ENCODE measurements at places on chromosomes 2 and 18.
A peak's percentile ranks its signal among the peaks of the same experiment; 100 is the strongest.

GRCh38 chr2:19860022-19860421, 41.8 kb downstream of the TTC32 start:
- no peak for DNase-seq

DNA sequence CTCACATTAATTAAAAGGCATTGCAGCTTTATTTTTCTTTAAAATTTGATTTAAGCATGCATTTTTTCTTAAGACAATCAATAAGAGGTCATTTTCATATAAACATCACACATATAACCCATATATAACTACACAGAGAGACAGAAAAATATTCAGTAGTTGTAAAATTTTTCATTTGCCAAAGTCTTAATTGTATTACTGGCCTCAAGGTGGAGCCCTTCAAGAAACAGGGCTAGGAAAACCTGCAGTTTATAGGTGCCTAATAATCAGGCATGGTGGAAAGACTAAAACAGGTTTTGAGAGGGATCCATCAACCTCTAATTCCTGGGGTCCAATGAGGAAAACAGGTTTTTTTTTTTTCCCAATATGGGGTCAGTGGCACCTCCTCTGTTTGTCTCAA, 71.3 kb upstream of the ZNF804A start:
- no peak for DNase-seq

DNA sequence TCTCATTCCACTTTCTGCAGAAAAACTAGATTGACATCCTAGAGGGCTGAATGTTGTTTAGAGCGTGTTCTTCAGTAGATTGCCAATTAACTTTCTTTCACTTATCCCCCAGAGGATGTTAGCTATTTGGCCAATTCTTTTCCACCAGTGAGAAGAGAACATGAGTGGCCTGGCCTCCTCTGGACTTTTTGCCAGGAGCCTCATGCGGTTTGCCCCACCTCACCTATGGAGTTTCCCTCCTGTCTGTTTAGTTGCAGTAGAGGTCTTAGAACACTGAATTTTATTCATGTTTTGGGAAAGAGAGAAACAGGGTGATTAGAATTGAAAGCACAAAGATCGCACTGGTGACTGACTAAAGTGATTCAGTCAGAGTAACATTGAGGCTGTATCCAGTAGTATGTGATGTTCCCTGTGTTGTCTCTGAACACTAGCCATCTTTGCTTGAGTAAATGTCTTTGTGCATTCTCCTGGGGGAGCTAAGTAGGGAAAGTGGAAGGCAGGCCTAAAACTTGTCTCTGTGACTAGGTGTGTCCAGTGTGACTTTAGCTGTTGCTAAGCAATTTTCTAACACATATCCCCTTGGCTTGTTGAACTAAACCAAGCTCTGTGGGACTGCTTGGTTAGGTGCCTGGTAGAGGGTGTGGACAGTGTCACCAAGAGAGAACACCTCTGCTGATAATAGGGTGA, 34.0 kb downstream of the UGP2 start:
- DNase-seq = no peak

DNA sequence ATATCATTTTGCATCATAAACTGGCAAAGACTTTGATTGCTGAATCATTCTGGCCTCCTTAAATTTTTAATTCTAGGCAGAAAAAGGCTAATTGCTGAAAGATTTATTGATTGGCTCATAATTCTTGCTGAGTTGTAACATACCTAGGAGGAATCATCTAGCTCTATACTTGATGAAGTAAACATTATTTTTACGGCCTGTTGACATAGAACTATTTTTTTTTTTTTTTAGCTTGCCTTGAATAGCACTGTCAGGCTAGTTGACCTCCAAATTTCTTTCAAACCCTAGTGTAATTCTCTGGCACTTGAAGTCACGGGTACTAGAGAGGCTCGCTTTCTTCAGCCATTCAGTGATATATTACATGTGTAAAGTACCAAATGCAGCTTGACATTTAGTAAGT, 2.8 kb downstream of the SERPINB12 start:
- DNase-seq = no peak

- DNase-seq = no peak
These were observed 232.8 kb downstream of the GRB14 start for GRCh38 chr2:164388511-164388910.

DNA sequence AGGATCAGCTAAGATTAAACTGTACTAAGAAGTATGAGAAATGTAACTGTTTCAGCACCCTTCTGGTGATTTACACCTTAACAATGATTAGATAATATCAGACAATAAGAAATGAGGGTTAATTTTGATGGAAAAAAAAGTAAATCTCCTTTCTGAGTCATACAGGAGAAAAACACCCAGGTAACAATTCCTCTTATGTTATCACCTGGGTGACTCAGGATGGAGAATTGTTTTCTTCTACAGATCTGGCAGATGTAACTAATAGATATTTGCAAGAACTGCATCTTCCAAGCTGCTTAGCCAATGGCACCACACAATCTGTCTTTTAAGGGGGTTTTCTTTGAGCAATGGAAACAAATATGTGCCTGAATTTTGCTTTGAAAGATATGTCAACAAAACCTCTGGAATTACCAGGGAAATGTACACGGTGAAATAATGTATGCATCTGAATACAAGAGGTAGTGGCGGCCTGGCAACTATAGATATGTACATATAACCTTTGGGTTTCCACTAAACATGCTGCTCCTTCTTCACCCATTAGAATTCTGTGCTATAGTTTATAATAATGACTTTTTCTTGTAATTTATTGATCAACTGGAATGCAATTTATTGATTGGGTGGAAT, 407.9 kb downstream of the CPS1 start:
- DNase-seq = no peak

- no peak for DNase-seq
These were observed 9.1 kb upstream of the STK39 start for GRCh38 chr2:168256448-168256847.

GRCh38 chr2:240166191-240166590, 25.7 kb upstream of the OTOS start:
- no peak for DNase-seq

DNA sequence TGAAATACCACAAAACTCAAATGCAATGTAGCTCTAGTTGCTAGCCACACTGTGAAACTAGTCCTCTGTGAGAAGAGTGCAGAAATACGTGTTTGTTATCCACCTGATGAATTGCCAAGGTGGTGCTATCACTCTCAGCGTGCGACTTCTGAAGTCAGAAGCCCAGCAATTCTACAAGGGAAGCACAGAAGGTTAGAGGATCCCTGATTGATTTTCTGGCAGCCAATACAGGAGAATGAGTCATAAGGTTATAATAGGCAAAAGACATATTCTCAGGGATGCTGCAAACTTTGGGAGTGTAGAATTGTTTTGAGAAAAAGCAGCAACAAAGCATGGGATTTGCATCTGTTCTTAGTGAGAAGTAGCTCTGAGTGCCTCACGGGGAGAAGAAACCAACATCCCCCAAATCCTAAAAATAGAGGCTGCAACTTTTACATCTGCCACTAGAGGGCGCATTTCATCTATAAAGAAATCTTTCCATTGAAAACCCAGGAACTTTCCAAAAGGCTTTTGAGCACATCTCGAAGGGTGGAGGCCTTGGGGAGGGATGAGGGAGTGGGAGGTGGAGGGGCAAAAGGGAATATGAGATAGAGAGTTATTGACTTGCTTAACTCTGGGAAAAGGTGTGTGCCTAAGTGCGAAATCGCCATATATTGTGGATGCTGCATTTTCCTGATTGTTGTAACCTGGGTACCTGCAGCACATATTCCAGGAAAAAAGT, 78.0 kb downstream of the TMEM182 start:
- peak; percentile 57 for DNase-seq

- DNase-seq = no peak
These were observed 125.1 kb upstream of the LMAN1 start for GRCh38 chr18:59484131-59484530.

DNA sequence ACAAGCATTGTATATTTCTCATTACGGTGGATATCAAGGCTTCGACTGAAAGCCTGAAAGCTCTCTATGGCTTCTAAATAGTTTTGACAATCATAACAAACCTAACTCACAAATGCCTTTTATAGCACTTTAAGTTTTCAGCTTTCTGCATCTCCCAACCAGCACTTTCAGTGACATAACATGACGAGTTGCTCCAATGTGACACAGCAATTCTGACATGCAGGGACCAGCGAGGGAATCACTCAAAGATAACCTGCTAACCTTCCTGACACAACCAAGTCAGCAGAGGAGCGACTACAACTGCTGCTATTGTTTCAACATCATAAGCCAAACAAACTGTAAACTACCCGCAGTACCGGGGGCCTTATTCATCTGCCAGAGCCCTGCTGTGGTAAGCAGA, 95.7 kb upstream of the CDH20 start:
- no peak for DNase-seq
